ENCODE measurements at places on chromosomes 3 and 15. TPM values are rescaled to one million over a fixed set of nuclear protein-coding genes. Genes with fewer than 3 reads are reported as not detected.

DPPA2 gene
- not detected for total RNA-seq

ARHGEF26 gene
- 1.3 TPM for total RNA-seq

SPESP1 gene
- 4.6 TPM for total RNA-seq

C3orf49 gene
- total RNA-seq = not detected

CSPG5 gene
- total RNA-seq = under 0.01 TPM

OR5AC2 gene
- total RNA-seq = not detected

HRG gene
- not detected for total RNA-seq

CSTA gene
- total RNA-seq = 7.9 TPM

PFKFB4 gene
- 6.7 TPM for total RNA-seq

FBXO45 gene
- total RNA-seq = 6.9 TPM

LSAMP gene
- total RNA-seq = 4.8 TPM

FAM174B gene
- total RNA-seq = 1.0 TPM
